ENCODE measurements at places on chromosomes 7 and 10.

GRCh38 chr10:121558238-121558637 is 40.0 kb downstream of the FGFR2 start:
- DNase-seq: no peak

DNA sequence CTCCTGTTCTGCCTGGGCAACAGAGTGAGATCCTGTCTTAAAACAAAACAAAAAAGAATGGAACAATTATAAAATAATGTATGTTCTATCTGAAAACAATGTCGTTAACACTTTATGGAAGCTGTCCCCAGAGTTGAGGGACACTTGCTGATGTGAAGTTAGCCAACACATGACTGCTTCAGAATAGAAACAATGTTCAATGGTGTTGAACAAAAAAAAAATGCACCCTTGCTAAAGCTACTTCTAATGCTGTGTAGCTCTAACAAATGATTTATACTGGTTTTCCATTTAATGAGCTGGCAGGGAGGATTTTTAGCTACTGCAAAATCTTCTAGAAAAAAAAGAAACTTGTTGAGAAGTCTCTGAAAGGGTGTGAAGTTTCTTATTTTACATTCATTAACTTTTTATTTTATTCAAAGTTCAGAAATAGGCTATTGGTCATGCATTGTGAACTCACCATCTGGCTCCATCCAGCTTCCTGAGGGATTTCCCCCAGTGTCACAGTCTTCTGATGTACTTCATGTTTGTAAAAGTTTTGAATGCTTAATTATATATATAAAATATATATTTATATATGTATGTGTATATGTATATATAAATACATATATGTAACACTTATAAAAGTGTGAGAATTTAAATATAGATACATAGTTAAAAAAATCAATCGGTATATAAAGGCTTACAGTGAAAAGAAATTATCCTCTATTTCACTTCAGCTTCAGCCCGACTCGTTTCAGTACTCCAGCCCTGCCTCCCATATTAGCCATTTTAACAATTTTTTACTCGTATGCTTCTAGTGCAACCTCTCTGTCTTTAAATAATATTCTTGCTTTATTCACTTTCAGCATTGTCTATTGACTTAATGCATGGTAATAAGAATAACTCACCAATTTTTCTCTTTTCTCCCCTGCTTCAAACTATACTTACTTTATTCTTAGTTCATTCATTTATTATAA is 35.0 kb downstream of the HDAC9 start:
- no peak for DNase-seq

DNA sequence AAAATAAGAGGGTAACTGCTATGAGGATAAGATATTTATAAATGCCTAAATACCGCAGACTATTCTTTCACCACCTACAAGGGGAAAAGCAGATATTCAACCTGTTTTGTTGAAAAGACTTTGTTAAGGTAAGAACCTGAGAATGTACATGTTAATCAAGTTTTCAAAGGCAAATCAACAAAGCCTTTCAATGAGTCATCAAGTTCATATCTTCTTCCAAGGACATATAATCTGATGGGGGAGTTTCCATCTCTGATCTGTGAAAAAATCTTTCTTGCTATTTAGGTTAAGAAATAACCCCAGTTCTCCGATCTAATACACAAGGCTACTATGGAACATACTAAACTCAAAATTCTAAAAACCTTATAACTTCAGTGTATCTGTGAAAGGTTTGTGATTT is 40.0 kb upstream of the ANLN start:
- no peak for DNase-seq

GRCh38 chr10:128943111-128943510 is 523.9 kb upstream of the MGMT start:
- DNase-seq: no peak

DNA sequence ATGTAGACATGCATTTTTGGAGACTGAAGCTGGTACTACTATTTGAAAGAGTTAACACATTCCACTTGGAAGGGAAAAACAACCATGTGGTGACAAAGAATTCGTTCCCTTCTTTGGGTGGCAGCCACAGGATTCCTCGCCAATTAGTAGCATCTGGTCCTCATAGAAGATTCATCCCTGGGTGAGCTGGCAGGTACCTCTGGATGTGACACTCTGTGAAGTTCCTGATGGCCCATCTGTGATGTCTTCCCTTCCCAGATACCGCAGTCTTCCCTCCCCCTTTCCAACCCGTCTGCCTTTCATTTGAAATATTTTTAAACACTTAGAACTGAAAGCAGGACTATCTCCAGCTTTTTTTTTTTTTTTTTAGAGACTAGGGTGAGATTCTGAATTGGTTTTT is 569.5 kb downstream of the TYW1 start:
- DNase-seq: no peak

GRCh38 chr7:45623740-45624391 is 49.7 kb downstream of the ADCY1 start:
- DNase-seq: no peak

DNA sequence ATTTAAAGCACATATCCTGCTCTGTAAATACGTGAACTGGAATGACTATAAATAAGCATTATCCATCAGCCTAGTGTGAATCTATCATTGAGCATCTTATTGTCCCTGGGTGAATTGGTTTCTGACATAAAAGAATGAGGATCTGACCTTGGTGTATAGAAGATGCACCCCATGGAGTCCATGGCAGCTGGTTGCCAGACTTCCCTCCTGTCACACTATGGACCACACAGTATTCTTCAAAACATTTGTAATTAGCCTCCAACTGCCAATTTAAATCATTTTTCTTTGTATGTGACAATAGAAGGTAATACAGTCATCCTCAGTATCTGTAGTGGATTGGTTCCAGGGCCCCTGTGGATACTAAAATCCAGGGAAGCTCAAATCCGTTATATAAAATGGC is 238.1 kb upstream of the ZWINT start:
- no peak for DNase-seq

DNA sequence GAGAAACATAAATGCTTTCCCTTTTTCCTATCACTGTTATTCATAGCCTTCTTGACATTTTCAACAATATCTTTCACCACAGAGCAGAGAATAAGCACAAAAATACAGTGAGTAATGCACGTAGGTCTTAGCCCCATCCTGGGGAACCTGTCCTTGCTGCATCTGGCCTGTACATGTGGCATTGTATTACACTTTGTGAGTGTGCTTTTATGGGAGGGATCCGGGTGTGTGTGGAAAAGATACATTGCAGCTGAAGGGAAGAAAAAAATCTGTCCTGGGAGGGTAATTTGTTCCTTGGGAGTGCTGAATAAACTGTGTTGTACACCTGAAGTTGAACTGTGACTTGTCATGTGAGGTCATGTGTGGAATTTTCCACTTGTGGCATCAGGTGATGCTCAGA is 422.7 kb upstream of the LRGUK start:
- no peak for DNase-seq

DNA sequence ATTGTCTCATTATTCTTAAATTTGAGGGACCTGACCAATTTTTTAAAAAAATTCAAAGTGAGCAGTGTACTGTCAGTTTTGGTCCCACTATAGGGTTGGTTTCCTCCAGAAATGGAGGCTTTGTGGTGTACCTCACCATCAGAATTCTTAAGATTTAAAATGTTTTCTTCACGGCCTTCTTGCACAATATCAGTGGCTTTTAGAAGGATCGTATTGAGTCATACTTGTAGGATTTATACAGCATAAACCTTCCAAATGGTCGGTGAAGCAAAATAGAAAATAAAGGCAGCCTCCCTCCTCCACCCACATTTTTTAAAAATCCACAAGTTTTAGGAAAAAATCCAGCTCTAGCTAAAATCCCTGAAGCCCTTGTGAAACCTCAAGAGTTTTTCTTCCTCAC is 126.4 kb downstream of the RNLS start:
- no peak for DNase-seq

- no peak for DNase-seq
Measured at GRCh38 chr7:100080907-100081534, 502 bp downstream of the ZNF3 start.

GRCh38 chr10:99276848-99277486 is 41.3 kb upstream of the HPSE2 start:
- no peak for DNase-seq

DNA sequence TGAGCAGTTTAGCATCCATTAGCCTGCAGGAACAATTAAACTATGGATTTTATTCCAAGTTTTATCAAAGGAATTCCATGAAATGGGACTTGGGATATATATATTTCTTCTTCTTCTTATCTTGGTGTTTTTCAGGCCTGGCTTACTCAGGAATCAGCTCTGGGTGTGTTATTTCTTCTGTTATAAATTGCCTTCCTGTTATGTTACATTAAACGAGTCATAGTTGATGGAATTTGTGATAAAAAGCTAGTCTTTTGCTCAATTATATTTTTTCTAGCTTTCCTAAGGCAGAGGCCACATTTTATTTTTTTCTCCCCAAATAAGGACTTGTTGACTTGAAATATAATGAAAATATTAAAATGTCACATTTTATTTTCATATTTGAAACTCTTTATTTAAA is 141.3 kb downstream of the EPC1 start:
- DNase-seq: no peak

- no peak for DNase-seq
Measured at GRCh38 chr10:33497338-33497737, 162.9 kb upstream of the NRP1 start.

DNA sequence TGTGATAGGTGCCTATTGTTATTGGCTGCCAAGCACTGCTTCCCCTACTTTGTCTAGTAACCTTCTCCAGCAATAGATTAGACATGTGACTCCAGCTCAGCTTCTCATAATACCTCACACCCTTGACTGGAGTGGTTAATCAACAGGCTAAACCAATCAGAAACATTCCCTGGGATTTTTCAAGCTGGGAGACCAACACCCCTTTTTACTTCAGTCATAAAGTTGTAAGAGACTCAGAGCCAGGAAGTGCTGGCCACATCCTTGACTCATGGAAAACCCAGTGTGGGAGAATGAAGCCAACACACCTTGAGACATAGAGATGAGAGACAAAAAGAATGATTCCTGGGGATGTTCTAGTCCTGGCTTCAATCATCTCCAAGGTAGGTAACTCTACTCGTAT is 62.6 kb upstream of the HECTD2 start:
- DNase-seq: no peak

DNA sequence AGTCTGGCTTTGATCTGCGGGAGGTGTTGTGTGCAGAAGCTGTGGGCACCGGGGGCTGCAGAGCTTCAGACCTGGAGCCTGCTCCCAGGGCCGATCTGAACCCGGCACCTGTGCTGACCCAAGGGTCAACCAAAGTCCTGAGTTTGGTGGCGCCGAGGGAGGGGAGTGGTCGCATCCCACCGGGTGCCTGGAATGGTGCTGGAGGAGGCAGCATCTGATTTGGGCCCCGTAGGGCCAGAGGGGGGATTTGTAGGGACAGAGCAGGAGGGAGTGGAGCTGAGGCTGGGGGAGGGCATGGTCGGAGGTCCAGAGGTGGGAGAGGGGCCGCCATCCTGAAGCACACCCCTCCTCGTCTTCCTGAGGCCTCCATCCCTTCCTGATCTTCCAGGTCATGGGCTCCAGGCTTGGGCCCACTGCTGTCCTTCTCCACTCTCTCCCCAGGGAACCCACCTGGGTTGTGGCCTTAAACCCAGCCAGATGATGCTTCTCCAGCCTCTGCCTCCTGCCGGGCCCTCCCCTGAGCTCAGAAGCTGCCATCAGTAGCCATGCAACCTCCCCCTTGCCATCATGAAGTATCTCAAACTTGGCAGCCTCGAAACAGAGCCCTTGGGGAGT is 112.9 kb downstream of the LHPP start:
- no peak for DNase-seq

DNA sequence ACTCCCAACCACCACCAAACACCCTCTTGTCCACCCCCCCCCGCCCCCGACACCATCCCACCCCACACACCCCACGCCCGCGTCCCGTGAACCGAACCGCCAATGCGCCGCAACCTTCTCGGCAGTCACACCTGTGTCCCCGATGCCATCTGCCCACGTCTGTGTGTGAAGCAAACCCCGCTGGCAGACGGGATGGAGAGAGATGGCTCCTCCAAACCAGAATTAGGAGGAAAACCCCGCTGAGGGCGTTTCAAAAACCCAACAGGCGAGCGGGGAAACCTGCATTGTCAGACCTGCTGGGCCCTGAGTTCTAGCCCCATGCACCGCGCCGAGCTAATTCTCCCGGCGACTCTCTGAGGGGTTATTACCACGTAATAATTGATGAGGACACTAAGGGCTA is 28.6 kb upstream of the KCNK18 start:
- no peak for DNase-seq

DNA sequence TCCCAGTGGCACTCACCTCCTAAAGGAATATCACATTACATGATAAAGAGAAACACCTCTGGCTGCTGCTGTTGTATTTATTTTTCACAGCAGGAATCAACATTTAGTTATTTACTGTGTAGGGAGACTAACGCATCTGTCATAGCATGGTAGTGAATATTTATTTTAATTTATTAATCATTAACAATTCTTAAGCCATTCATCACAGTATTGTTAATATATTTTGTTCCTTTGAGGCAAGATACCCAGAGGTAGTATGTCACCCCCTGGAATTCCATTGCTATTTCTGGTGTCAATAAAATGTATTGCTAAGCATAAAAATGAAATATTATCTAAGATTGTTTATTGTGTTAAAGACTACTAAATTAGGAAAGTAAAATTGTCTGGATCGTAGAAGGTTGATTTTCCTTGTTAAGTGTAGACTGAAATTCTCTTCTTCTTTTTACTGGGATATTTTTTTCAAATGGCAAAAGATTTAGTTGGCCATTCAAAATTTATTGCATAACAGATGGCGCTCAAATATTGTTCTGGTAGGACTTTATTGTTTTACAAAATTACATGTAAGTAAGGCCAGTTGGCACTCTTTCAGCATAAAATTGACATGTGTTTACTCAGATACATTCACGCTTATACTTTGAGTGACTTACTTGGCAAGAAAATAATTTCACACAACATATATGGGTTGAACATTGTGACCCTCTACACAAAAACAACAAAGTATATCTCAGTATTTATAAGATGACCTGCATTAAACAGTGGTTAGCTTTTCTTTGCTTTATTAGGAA is 1358.7 kb upstream of the SORCS1 start:
- DNase-seq: no peak

DNA sequence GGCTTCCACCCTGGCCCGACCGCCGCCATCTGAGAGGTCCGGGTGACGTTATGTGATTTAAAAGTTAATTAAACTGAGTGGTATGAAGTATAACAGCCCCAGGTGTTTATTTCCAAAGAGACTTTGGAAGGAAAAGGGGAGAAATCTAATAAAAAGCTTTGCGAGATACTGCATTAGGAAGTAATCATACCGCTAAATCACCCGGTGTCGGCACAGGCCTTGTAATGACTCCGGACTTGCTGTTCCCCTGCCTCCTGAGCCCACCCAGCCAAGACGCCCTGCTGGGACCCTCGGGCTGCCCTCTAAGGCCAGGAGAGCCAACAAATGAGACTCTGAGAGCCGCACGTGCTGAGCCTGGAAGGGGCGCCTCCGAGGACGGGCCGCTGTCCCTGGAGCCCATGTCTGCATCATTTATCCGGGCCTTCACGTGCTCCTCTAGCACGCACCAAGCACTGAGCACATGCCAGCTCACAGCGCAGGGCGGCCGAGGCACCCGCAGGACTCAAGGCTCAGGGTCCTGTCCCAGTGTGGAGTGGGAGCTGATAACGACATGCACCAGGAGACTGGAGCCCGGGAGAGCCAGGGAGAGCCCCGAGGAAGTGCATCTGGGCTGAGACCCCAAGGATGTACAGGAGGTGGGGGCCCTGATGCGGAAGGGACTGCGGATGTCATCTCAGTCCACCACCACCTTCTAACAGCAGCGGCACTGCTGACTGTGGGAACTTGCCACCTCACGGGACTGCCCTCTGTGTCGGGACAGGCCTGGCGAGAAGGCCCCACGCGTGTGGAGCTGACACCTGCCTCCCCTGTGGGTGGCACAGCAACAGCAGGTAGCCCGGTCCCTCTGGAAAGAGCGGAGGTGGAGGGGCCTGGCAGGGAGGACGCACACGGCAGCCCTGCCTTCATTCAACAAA is 182.7 kb downstream of the ELFN1 start:
- no peak for DNase-seq

- DNase-seq: no peak
Measured at GRCh38 chr7:155529845-155530244, 16.5 kb downstream of the CNPY1 start.
